ENCODE measurements at places on chromosomes 2 and 18.

- no peak for DNase-seq
Observed at GRCh38 chr2:204360218-204361007, 184.9 kb upstream of the PARD3B start.

GRCh38 chr2:227025510-227025909 is 138.5 kb downstream of the COL4A4 start:
- no peak for DNase-seq

DNA sequence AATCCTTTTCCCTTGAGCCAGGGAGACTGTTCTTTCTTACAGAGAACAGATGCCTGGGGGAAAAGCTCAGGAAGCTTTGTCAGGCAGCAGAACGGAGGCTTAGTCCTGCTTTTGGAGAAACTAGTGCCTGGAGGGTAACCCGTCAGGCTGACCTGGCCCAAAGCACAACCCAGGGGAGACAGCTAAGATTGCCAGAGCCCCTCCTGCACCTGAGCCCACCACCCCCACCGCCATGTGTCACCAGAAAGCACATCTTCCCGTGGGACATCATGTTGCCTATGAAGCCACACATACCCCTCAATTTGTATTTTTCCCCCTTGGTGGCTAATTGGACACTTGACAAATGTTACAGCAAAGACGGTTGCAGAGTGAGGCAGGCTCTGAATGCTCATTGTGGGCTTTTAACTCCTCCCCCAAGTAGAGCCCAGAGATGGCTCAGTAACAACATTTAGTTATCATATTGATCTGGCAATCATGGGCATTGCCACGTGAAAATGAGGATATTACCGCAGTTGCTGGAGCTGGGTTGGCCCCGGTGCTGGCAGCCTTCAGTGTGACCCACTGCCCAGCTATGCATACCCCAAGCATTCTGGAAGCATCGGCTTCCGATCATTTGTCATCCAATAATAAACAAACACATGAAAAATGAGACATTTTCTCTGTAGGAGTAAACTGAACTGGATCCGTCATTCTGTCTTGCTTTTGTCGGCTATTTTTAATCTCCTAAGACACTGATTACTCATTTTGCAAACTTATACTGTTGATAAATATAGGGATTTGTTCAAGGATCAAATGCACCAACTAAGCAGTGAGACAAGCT is 229.5 kb downstream of the ATAD2B start:
- no peak for DNase-seq

DNA sequence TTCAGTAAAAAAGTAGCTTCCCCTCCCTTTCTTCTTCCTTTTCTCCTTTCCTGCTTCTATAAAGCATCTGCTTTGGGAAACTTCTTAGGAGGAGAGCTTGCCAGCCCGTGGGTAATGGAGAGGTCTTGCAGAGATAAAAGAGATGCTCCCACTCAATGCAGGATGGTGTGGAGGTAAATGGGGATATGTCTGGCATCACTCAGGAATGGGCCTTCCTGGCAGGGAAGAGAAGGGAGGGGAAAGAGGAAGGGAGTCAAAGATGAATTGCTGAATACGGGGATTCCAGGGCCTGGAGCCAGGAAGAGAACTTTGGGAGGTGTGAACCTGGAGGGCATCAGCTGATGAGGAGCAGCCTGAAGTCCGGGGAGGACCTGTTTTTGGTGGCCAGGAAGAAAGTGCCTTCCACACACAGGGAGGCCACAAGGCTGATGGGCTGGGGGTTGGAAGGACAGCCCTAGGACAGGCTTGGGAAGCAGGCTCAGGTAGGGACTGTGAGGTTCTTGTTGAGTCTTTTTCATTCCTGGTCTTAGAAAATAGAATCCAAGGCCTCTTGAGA is 25.2 kb downstream of the IL1B start:
- no peak for DNase-seq

- DNase-seq, result no peak
Observed at GRCh38 chr2:85714841-85715240, 20.7 kb downstream of the GNLY start.

- DNase-seq, result no peak
Observed at GRCh38 chr2:139867601-139868226, 1087.5 kb upstream of the NXPH2 start.

GRCh38 chr2:232700154-232700553 is 3.0 kb downstream of the GIGYF2 start:
- no peak for DNase-seq

GRCh38 chr18:11981543-11982366 is 448 bp downstream of the IMPA2 start:
- peak; percentile 22 for DNase-seq

GRCh38 chr2:69017080-69017479 is 4.1 kb downstream of the ANTXR1 start:
- no peak for DNase-seq

DNA sequence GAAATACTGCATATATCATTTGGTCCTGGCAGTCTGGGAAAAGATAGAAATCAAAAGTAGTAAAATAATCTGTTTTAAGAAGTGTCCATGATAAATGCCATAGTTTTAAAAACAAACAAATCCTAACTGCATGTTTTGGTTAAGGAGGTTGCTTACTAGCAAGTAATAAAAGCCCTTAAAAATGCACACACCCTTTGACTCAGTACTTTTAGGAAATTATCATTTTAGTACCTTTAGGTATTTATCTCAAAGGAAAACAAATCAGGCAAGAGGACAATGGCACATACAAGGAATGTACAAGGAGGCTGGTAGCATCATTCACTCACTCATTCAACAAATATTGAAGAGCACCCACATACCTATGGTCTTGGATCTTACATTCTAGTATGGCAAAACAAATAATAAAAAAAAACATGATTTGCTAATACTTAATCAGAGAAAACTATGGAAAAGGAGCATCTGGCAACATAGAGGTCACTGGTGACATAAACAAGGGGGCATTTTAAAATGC is 67.6 kb downstream of the OLA1 start:
- DNase-seq, result no peak

- no peak for DNase-seq
Observed at GRCh38 chr2:168738062-168738461, 64.4 kb upstream of the NOSTRIN start.

GRCh38 chr18:1542230-1542774 is 637.6 kb downstream of the ADCYAP1 start:
- no peak for DNase-seq

GRCh38 chr18:39318462-39318861 is 1752.9 kb upstream of the CELF4 start:
- DNase-seq, result no peak

GRCh38 chr18:32096946-32097345 is 5.3 kb downstream of the RNF138 start:
- no peak for DNase-seq

GRCh38 chr2:231235217-231235616 is 36.8 kb downstream of the ARMC9 start:
- no peak for DNase-seq

DNA sequence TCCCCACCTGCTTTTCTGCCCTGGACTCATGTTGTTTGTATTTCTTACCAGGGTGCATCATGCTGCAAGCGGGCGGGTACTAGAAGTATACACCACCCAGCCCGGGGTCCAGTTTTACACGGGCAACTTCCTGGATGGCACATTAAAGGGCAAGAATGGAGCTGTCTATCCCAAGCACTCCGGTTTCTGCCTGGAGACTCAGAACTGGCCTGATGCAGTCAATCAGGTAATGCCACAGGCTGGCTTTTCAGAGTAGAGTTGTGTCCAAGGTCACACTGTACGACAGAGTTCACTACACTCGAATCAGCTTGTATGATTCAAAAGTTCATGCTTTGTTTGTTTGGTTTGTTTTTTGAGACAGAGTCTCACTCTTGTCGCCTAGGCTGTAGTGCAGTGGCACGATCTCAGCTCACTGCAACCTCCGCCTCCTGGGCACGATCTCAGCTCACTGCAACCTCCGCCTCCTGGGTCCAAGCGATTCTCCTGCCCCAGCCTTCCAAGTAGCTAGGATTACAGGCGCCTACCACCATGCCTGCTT is 19.4 kb downstream of the SRSF7 start:
- DNase-seq, result no peak

DNA sequence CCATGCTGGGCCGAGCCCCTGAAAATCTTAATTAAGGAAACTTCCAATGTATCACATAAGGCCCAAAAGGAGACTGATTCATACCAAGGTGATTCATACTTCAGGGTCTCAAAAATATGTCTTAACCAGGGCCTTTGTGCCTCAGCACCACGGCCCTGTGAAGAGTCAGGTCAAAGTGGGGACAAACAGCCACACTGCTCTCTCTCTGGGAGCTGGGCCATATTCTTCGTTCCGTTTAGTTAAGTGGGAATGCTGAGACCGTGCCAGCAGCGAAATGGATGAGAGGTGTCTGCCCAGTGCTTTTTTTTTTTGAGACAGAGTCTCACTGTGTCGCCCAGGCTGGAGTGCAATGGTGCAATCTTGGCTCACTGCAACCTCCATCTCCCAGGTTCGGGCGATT is 9.3 kb upstream of the PTMA start:
- no peak for DNase-seq

DNA sequence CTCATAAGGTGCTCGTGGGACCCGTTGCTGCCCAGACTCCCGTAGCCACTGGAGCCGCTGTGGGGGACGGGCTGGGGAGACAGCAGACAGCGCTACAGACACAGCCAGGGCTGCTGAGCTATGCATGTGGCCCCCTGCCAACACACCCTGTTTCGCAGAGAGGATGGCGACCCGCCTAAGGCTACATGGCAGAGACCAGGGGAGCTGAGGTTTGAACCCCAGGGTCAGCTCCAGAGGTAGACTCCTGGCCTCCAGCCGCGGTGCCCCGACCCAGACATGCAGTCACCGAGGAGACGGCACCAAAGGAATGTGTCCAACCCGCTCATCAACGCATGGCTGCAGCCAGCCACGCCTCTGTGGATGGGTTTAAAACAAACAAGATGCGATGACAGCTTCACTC is 21.0 kb upstream of the HES6 start:
- DNase-seq, result no peak

DNA sequence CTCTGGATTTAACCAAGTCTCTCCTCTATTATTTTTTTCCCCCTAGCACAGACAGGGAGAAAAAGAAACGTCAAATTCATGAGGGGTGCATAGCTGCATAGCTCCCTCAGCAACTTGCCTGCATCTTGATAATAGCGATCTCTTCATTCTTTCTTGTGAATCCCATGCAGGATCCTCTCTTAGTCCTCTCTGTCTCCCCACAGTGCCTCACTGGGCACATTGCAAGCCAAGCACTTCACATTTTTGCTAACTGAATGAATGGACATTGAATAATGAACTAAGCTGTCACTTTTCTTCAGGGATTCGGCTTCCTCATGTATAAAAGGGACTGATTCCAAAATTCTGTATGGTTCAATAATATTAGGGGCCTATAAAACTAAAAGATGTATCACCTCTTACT is 2.9 kb upstream of the EPB41L3 start:
- no peak for DNase-seq

GRCh38 chr18:64399566-64399965 is 250.7 kb upstream of the LINC00305 start:
- DNase-seq, result no peak

- no peak for DNase-seq
Observed at GRCh38 chr2:39390216-39390615, 46.9 kb downstream of the MAP4K3 start.

- DNase-seq, result no peak
Observed at GRCh38 chr18:44742718-44743311, 62.1 kb downstream of the SETBP1 start.

DNA sequence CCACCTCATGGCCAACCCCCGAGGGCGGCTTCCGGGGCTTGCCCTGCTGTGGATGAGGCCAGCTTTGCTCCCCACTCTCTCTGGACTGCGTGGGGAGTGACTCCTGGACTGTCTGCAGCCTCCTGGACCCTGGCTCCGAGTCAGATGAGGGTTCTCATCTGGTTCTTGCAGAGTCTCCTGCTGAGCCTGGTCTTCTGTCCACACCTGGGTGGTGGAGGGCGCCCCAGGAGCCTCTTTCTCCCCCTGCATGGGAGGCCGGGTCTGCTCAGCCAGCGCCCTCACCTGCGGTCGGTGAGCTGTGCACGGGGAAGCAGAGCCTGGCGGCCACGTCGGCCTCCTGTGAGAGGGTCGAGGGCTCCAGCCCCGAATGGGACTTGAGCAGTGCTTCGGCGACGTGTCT is 78.3 kb downstream of the RTP5 start:
- no peak for DNase-seq

DNA sequence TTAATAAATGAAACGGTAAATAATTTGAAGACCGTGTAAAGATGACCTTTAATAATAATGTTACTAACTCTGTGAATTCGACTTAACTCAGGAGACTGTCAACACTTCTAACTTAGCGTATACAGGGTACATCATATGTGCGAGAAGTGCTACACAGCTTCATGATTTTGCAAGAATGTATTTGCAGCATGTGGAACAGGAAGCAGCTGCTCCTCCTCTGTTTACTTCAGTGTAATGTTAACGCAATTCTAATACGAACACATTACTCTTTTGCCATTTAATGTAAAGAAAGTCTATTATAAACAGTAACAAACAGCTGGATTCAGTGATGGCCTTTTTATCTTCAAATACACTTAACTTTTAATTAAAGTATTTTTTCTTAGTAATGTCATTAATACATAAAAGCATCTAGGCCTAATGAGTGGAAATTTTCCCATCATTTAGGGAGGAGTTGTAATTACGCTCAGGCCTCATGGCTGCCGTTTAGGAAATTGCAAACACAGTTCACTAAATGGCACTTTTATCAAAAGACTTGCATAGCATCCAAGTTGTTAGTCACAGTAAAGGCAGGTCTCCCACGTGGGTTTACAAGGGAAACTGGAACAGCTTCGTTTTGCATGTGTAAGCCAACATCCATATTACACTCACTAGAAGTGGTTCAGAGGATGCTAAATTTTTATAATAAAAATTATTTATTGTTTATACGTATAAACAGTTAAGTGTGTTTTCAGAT is 635.7 kb downstream of the FBXO15 start:
- no peak for DNase-seq

DNA sequence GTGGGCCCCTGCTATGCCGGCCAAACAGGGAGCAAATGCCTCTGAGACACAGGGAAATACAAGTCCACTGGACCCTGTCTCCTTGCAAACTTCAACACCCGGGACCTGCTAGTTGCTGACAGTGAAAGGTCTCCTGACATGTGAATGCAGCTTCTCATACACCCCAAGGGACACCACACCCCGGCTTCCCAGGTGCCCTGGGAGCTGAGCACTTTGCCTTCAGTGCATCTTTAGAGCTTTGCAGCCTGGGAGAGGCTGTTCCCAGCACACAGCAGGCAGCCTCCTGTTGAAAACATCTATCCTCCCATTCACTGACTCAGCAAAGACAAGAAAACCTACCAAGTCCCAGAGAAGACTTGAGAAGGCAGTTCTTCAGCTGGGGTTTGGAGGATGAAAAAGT is 143.4 kb downstream of the COL6A3 start:
- DNase-seq, result no peak

- no peak for DNase-seq
Observed at GRCh38 chr2:25671622-25672021, 1.8 kb downstream of the DTNB start.

Measured in SW 1271 (cell line).